ENCODE measurements at places on chromosomes 13 and 19.

DNA sequence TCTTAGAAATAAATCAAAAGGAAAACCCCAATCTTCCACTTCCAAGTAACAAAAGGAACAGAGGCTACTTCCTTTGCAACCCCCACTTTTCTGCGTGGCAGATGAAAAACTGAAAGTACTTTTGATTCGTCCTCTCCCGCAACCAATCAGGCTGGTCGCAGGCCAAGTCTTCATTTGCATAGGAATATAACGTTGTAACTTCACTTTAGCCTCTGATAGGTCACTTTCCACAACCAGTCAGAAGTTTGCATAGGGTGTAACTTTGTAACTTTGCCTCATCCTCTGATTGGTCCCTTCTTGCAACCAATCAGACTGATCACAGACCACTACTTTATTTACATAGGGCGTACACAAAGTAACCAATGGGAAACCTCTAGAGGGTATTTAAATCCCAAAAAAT, 37.2 kb downstream of the TGDS start:
- peak; percentile 64 for DNase-seq

- DNase-seq = peak; percentile 39
Measured at GRCh38 chr19:55116859-55117662, at the start of gene PPP1R12C. PPP1R12C (minus strand) TSS chr19:55117637; CDS start chr19:55117543, 94 bp downstream.

DNA sequence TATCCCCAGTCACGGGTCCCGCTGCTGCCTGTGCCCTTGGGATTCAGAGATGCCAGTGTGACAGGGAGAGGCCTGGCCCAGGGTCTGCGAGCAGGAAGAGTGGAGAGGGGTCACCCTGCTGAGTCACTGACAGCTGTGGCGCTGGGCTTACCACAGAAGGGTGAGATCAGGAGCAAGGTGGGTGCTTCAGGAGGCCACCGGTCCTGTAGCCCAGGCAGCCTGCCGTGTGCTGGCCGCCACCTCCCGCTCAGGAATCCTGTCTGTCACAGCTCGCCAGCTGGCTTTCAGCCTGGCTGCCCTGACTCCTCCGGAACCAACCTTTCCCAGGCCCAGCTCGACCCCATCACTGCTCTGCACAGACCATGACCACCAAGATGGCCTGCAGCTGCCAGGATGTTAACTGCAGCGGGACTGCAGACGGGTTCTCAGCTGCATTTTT, 25.3 kb downstream of the NAXD start:
- DNase-seq = no peak

DNA sequence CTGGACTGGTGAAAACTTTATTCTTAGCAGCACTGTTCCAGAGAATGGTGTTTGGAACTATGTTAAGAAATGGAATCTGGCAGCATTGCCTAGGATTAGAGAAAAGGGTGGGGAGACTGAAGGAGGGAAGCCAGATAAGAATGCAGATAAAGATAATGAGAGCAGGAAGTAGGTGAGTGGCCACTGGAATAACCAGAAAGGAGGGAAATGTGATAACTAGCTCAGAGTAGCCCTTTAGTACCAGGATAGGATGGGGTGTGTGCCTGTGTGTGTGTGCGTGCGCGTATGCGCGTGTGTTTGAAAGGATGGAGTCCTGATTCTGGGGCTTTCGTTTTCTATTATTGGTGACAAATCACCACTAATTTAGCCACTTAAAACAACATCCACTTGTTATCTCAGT, 33.4 kb upstream of the FRY start:
- DNase-seq = no peak

GRCh38 chr13:102141625-102142472, 260.0 kb downstream of the FGF14 start:
- DNase-seq = peak; percentile 41

GRCh38 chr19:28655054-28655453, 557.9 kb downstream of the UQCRFS1 start:
- no peak for DNase-seq

DNA sequence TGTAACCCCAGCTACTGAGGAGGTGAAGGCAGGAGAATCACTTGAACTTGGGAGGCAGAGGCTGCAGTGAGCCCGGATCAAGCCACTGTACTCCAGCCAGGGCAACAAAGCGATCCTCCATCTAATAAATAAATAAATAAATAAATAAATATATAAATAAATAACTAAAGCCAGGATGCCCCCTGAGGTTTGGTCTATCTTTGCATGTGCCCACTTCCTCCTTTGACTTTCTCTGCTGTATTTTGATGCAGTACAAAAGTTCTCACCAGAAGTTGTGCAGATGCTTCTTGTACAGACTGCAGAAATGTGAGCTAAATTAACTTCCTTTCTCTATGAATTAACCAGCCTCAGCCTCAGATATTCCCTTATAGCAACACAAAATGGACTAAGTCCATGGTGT, 6.5 kb upstream of the N4BP2L2 start:
- DNase-seq = no peak

DNA sequence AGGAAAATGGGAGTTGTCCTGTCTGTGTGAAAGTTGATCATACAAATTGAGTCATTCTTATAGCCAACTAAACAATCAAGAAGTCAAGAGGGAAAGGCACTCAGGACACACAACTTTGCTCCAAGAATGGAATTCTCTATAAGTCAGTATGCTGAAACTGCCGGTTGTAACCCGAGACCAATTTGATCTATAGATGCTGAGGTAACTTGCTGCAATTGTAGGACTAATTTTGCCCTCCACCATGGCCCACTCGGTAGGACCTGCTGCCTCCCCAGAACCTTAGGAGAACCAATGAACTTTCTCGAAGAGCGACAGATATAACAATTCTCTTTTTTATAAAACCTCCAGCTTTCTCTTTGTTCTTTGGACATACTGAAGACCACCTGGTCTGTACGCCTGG, 157.0 kb downstream of the RNF17 start:
- DNase-seq = no peak

GRCh38 chr13:112435973-112436372, 59.8 kb downstream of the SPACA7 start:
- no peak for DNase-seq

GRCh38 chr19:31483226-31483857, 134.1 kb upstream of the TSHZ3 start:
- no peak for DNase-seq
